Fibroblast of the conjunctiva (primary cell): ENCODE measurements at places on chromosomes 4 and X.

DNA sequence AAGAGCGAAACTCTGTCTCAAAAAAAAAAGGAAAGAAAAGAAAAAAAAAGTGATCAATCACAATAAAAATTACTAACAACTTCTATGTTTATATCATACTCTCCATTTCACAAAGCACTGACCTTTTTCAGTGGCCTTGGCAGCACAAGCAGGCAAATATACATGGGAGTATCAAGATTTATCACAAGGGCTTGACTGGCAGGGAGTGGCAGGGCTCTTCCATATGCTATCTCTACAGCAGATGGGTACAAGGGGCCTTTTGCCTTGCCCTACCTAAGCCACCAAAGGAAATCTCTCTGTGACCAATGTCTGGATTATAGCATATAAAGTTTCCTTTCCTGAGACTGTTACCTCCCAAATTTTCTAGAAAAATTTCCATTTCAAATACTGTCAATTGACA, 24.4 kb downstream of the TSPAN5 start:
- no peak for DNase-seq

GRCh38 chr4:188408244-188409030, 269.2 kb downstream of the TRIML1 start:
- DNase-seq = no peak

DNA sequence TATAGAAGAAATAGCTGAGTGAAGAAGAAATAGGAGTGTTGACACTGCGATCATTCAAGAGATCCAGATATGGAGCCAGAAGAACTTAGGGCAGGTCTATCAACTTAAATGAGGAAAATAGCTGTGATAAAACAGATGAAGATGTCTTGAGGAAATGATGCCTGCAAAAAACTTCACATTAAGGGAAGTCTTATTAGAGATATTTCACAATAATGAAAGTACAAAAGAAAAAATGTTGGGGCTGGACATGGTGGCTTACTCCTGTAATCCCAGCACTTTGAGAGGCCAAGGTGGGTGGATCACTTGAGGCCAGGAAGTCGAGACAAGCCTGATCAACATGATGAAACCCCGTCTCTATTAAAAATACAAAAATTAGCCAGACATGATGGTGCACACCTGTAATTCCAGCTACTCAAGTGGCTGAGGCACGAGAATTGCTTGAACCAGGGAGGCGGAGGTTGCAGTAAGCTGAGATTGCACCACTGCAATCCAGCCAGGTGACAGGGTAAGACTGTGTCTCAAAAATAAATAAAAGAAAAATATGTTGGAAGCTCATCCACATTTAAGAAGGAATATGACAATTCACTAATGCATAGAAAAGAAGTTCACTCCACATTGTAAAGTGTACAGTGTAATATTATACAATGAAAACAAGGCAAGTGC, 56.3 kb downstream of the PKD2 start:
- DNase-seq = no peak

- no peak for DNase-seq
Measured at GRCh38 chr4:94307231-94307871, 35.3 kb downstream of the HPGDS start.

DNA sequence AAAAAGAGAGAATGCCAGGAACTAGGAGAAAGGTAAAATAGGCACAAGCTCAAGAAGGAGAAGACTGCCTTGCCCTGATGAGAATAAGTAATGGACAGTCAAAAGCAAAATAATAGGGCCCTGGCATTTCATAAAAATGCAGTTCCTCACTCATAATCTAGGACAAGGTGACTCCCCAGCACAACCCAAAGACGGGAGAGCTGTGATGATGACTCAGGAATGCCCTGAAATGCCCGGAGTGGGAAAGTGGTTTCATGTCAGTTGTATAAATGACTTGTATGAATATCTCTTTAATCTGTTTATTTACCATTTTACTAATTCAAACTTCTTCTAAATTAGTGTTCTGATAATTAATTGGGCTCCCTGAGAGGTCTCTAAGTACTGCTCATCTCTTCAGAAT, 28.8 kb upstream of the SETD7 start:
- no peak for DNase-seq

- no peak for DNase-seq
Measured at GRCh38 chr4:4645743-4646142, 103.9 kb upstream of the STX18 start.
